SK-N-SH (cell line): ENCODE measurements at places on chromosomes 3 and 15.

GRCh38 chr3:190258634-190259033, 63.6 kb downstream of the CLDN1 start:
- DNase-seq = no peak

DNA sequence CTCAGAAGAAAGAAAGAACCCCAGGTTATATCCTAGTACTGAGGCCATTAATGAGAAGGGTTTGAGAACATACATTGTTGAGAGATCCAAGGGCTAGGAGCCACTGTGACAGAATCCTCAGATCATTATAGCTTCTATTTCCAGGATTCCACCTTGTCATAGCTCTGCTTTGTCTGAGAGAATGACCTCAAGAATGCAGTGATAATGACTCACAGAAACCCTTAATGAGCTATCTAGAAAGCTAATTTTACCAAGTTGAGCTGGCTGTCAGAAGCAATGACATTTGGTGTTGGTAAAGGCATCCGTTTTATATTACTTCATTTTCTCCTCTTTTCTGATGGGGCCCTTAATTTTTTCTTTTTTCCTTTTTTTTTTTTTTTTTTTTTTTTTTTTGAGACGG, 10.9 kb downstream of the TRIP4 start:
- DNase-seq = no peak

DNA sequence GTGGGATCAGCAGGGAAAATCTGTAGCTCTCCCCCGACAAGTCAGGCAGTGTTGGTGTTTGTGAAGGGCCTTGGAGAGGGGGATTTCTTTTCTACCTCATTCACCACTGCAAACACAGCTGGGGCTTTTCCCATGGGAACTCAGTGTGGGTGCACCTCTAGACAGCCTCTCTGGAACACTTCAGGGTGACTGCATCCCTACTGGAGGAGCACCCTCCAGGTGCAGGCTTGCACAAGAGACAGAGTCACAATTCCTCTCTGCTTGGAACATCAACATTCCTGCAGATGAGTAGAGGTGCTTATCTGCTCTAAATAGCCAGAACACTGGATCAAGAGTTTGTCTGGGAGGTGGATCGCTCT, 72.7 kb upstream of the AKAP13 start:
- DNase-seq = no peak

- no peak for DNase-seq
Observed at GRCh38 chr3:43522727-43523362, 99.0 kb downstream of the ANO10 start.

DNA sequence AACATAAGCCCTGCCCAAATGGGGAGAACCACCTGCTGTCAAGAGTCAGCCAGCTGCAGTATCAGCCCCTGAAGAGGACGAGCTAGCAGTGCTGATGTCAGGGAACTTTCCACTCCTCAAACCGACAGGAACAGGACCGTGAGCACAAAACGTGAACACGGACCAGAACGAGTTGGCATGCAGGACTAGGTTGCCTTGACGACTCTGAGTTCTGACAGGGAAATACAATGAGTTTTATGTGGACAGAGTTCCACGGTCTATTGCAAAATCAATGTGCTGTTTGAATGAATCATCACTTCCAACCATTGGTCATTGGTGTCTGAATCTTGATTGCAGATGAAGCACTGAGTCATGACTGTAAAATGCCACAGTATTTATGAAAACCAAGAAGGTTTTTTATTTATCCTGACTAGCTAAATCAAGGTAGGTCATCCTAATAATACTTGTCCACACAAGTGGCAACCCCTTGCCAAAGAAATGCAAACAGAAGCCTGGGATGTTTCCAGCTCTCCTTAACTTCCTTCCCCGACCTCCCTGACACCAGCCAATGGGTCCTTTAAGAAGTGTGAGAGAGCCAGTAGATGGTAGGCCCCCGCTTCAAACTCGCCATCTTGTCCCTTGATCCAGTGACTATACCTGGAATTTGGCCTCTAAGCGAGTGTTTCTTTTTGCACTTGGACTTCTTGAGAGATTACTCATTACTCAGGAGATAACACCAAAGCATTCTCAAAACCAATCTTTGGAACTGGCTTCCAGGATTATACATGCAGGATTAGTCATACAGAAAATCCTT, 119.6 kb downstream of the ASB7 start:
- no peak for DNase-seq

GRCh38 chr15:88725305-88726210, 77.7 kb upstream of the ACAN start:
- DNase-seq = no peak

DNA sequence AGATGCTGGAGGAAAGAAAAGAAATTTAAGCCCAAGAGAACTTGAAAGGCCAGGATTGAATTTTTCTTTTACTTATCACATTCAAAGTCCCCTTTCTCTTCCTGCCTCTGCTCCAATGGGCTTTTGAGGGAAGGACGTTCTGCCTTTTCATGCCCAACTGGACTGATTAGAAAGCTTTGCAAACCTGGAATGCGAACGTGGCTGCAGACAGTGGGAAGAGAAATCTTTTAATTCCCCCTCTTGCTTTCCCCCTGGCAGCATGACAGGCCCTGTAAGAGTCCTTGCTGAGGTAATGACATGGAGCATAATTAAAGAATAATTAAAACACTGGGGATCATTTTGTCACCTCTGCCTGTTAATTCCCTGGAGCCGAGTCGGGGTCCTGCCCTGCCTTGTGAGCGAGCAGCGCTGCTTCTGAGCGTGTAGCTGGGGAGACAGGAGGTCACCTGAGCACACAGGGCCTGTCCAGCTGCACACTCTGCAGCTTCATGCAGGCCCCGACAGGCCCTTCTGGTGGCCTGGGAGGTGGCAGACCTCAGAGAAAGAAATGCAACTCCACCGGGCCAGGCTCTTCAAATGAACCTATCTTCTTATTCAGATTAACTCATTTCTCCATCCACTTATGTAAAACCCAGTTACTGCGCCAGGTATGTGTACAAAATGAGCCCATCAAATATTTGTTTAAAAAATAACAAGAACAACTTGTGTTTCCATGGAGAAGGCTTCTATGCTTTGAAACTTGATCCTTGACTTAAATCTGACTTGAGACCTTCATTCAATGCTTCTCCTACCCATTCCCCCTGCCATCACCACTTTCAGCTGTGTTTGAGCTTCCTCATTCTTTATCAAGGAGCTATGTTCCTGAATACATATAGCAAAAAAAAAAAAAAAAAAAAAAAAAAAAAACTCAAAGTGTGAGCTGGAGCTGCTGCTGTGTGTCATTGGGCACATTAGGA, 628.2 kb upstream of the CFAP20DC start:
- DNase-seq = no peak

GRCh38 chr3:172009803-172010202, 29.6 kb upstream of the FNDC3B start:
- no peak for DNase-seq

DNA sequence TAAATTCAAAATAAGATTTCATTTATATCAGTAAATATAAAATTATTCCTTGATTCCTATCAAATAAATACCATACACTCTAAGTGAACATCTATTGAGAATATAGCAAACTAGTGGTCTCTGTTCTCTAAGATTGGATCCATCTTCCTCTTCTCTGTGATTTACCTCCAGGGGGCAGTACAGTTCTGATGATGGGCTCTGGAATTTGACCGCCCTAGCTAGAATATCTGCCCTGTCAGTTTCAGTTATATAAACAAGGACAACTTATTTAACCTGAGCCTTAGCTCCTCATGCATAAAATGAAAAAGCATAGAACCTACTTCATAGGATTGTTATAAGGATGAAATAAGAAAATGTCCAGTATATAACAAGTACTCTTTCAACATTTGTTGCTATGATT, 171.1 kb upstream of the CCDC54 start:
- peak; percentile 27 for DNase-seq

DNA sequence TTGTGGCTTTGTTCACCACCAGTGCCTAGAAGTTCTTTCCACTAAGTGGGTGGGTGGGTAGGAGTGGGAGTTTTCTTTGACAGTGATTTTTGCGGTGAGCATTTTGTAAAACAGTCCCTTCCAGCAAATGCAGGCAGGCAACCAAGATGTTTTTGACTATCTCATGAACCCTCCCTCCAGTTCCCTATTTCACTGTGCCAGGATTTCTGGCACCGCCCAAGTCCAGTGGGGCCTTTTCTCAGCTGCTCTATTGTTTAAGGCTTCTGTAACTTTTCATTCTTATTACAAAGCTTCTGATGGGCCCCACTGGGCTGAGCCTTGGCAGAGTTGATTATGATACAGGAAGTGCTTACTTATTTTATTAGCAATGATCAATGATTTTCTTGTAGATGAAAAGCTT, 236.0 kb downstream of the EDEM1 start:
- DNase-seq = no peak

- no peak for DNase-seq
Observed at GRCh38 chr15:62618846-62619504, 423.6 kb upstream of the TPM1 start.

GRCh38 chr15:20341901-20342600, 199.5 kb downstream of the GOLGA6L6 start:
- no peak for DNase-seq

GRCh38 chr3:13747627-13748026, 132.2 kb downstream of the WNT7A start:
- no peak for DNase-seq

DNA sequence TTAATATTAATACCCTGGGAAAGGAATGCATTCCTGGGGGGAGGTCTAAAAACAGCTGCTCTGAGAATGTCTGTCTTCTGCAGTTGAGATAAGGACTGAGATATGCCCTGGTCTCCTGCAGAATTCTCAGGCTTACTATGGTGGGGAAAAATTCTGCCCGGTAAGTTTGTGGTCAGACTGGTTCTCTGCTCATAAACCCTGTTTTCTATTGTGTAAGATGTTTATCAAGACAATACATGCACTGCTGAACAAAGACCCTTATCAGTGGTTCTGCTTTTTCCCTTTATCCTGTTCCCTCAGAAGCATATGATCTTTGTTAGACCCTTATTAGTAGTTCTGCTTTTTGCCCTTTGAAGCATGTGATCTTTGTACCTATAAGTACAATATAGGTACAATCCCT, 494.6 kb downstream of the CNTN6 start:
- DNase-seq = no peak

DNA sequence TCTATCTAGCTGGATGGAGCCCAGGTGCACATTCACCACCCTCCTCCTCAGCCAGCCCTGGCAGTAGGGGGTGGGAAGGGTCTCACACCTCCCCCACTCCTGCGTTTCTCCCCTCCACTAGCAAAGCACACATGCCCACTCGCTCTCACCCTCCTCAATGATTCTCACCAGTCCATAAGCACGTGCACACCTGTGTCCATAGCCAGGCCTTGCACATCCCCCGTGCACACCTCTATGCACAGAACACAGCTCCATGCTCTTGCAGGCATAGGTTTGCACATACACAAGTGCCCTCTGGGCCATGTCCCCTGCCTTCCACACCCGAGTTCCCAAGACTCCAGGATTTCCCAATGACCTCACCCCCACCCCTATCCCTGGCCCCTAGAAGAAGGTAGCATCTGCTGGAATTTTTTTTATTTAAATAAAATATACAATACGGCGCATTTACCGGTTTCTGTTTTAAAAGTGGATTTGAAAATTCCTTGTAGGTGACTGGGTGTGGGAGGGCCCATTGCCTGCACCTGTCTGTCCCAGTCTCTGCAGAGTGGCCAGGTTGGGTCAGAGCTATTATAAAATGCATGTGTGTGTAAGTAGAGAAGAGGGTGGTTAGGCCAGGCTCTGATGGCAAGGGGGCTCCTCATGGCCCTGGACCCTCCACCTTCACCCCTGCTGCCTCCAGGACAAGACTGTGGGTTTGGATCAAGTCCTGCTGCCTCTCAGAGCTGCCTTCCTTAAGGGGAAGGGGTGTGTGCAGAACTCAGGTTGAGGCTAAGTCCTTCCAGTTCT, 49.1 kb downstream of the HCN4 start:
- DNase-seq = no peak

GRCh38 chr15:22979238-22980188, 655 bp downstream of the CYFIP1 start:
- DNase-seq = peak; percentile 81

- DNase-seq = no peak
Observed at GRCh38 chr15:31303726-31304648, 22.6 kb upstream of the KLF13 start.

DNA sequence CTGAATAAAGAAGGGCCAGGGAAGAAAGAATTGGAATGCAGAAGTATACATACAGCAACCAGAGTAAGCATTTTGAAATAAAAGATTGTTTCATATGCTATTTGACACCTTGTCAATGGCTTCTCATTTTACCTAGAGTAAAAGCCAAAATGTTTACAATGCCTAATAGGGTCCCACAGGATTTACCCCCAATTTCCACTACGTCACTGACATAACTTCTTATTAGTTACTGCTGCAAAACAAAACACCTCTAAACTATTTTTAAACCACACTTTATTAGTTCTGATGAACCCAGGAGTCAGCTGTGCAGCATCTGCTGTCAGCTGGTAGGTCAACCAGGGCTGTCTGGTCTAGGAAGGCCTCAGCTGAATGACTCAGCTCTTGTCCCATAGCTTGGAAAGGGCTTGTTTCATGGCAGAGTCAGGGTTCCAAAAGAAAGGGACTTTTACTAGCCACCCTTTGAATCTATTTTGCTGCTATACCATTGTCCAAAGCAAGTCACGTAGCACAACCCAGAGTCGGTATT, 945.1 kb downstream of the EPHA3 start:
- no peak for DNase-seq

DNA sequence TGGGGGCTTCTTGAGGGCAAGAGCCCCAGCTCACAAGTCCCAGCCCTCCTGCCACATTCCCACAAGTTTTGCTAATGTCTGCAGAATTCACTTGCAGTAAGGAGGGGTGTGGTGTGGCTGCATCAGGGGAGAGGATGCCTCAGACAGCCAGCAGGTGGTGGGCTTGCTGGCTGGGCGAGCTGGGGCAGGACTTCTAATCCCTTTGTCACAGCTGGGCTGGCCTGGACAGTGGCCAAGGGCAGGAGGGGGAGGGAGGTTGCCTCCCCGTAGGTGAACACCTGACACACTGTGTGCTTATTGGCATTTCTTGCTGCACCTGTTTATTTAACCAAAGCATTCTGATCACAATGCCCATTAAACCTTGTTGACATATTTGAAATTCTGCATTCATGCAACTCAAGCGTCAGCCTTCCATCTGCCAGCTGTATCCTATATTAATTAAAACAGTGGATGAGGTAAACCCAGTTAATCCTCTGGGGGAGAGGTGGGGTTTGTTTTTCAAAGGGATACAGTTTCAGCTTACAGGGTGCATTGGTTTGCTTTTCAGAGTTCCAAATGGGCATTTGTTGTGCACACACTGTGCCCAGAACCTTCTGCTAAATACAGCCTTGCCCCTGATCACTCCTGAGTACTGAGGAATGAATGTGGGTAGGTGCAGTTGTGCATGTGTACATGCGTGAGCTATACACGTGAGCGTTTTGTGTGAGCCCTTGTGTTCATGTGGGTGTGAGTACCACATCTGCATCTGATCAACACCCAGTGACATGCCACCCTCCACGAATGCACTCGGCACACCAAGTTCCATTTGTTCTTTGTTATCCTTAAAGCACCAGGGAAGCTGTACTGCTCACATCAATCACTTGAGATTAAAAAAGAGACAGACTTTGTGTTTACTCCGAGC, 268.7 kb downstream of the XXYLT1 start:
- DNase-seq = peak; percentile 75

GRCh38 chr3:158920371-158920770, 118.5 kb downstream of the MFSD1 start:
- DNase-seq = no peak
